ENCODE measurements at places on chromosomes 3 and 15.

- no peak for DNase-seq
These were observed 138.5 kb downstream of the GABRB3 start for GRCh38 chr15:26634319-26634718.

DNA sequence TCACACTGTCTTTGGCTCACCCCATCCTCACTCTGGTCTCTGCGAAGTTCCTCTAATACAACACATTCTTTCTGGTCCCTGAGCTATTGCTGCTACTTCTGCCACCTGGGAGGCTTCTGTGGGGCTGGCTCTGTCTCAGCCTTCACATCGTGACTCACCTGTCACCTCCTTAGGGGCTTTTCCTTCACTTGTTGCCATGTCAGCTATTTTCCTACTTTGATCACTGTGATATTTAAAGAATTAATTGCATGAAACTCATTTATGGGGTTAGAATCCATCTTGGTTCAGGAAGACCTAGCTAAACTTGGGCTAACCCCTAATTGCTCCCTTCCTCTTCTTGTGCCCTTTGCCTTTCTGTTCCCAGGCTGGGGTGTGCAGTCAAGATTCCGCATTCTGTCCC is 346.9 kb downstream of the WDR72 start:
- no peak for DNase-seq

GRCh38 chr3:184381261-184382224 is 1.7 kb downstream of the CHRD start:
- DNase-seq, result no peak

DNA sequence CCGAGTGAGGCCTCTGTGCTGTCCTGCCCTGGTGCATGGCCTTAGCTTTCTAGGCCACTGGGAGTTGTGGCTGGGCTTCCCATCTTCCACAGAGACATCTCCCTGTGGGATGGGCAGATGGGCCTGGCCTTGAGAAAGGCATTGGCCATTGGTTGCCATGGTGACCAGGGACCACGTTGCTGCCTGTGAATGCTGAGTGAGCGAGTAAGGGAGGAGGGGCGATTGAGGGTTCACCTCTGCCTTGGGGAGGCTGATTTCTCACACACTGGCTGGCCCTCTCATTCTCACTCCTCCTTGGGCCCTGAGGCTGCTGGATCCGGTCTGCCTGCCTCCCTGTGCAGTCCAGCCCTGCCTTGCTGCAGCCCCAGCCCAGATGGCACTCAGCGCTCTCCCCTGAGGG is 26.4 kb upstream of the DOCK3 start:
- DNase-seq, result no peak

All from DMS79 (cell line).